Stimulated activated CD8-positive, alpha-beta memory T cell treated with anti-CD3 and anti-CD28 coated beads, Interleukin-4, amount 100 ng/mL, for 4 hours (primary cell): ENCODE measurements at places on chromosomes 13 and 19.

GRCh38 chr13:96481482-96481881, 391.6 kb downstream of the HS6ST3 start:
- DNase-seq = no peak

DNA sequence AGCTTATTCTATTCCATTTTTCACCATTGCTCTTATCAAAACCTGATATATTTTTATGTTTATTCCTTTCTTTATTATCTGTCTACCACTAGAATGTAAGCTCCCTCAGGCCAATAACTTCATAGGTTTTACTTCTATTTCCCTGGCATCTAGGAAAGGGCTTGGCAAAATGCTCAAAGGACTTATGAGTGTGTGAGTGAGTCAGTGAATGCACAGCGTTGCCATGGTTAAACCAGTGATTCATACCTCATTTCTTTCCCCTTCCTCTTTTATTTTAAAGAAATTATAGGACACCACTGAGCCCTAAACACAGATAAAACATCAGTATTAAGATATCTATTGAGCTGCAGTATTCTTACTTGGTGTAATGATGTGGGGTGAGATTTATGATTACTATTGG, 162.1 kb downstream of the GPC6 start:
- DNase-seq = no peak

GRCh38 chr13:20425819-20426219, 99.8 kb downstream of the CRYL1 start:
- no peak for DNase-seq

GRCh38 chr13:102854675-102855074, 8.8 kb downstream of the ERCC5 start:
- DNase-seq = no peak

GRCh38 chr13:35787937-35788336, 311.4 kb upstream of the MAB21L1 start:
- no peak for DNase-seq
